ENCODE measurements at places on chromosomes 5 and 9.

GRCh38 chr9:9557804-9558334, 1054.9 kb downstream of the PTPRD start:
- no peak for DNase-seq

DNA sequence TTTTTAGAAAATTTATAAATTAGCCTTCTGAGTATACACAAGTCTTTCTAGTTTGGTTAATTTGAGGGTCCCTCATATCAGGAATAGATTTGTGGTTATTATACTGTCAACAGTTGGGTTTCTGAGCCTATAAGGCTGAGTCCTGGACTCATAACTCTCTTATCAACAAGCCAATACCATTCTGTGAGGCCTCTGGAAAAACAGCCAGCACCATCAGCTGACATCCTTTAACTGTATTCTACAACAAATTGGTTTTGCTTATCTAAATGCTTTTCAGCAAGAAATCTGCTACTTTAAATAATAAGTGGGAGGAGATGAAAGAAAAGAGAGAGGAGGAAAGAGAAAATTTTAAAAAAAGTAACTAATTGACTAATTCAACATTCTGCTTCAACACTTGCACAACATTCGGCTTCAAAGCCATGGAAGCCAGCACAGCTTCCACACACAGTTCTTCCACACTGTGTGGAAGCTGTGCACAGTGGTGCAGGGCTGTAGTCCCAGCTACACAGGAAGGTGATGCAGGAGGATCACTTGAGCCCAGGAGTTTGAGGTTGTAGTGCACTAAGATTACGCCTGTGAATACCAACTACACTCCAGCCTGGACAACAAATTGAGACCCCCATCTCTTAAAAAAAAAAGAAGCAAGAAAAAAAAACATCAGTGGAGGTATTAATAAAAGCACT, 84.5 kb downstream of the UBAP2 start:
- DNase-seq, result no peak

DNA sequence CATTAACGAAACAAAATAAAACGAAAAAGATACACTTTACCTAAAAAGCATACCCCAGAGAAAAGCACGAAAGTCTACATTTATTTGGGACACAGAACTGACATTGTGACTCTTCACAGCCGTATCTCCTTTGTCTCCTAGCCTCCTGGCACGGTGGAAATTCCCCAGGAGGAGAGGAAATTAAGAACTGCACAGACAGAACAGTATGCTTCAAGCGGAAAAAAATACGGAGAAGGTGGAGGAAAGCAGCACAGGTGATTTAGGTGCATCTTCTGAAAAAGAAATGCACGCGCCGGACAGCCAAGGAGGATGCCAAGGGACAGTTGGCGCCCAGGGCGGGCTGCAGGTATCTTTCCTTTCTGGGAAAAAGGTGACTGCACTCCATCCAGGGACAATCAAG, 32.0 kb downstream of the DDX31 start:
- no peak for DNase-seq

DNA sequence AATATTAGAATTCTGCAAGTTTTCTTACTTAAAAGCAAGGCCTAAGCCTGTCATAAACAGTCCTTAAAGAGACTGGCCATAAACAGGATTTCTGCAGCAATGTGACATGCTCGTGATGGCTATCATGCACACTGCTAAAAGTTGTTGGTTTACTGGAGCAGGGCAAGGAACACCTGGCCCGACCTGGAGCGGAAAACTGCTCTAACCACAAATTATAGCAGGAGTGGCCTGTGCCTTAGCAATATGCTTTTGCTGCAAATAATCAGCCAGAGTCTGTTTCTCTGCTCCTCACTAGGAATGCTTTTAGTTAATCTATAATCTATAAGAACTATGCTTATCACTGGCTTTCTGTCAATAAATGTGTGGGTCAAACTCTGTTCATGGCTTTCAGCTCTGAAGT, 322.9 kb upstream of the RPS23 start:
- no peak for DNase-seq

DNA sequence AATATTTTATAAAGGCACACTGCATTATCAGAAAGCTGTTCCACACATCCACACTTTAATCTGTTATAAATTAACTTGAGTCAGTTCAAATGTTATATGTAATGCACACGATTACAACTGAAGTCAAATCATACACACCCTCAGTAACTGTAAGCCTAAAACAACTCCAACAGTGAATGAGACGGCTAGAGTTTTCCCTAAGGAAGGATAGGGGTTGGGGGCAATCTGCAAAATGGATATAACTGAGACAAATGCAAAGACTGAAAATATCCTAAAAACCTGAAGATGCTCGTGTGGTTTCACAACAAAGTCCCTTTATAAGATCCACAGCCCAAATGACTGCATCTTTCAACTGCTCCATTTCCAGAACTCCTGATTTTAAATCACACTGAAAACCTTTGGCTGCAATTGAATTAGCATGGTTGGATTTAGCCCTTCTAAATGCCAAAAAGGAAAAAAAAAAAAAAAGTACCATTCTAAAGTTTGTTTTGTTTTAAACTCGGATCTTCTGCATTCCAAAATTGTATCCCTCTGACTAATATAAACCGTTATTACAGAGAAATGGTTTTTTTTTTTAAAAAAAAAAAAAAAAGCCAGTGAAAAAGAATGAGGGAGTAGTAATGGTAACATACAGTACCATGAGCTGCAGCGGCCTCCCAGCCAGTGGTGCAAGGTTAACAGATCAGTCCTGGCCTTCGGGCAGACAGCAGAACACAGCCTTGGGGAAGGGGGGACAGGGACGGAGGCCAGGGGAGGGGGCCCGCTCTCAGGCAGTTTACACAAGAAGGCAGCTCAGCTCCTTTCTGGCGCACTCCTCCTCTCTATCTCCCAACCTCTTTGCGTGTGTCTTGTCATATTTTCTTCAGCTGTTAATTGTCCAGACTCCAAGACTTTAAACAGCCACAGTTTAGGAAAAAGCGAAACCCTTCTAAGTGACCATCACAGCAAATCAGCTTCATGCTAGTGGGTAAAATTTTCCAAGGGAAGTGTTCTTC, 166.1 kb downstream of the BNC2 start:
- DNase-seq, result no peak

DNA sequence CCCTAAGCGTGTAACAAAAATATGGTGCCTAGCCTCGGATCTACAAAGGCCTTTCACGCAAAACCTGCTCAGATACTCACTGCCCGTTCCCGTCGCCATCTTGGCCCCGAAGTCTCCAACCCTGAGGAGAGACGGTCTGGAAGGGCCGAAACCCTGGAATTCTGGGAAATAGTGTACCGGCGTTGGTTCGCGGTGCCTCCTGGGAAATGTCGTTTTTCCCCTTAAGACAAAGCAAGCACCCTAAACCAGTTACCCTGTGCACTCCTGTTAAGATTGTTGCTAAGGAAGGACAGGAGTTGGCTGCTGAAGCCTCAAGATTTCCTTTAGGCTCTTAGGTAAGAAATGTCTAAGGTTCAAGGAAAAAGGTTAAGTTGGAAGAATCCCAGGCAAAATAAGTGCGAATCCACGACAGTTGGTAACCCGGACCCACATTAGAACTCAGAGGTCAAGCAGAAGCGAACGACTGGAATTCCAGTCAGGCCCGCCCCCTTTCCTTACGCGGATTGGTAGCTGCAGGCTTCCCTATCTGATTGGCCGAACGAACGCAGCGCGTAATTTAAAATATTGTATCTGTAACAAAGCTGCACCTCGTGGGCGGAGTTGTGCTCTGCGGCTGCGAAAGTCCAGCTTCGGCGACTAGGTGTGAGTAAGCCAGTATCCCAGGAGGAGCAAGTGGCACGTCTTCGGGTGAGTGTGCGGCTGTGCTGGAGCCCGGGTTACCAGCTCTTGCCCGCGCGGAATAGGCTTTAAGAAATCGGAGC, at the start of the genes BRD8 and KIF20A:
TSS of gene BRD8 (minus strand) at position 115 of the 761 bp plus-strand sequence. CDS start at position 99, 16 bp downstream.
TSS of gene KIF20A (plus strand) at position 597 of the 761 bp plus-strand sequence. CDS start 569 bp downstream, outside the sequence.
- peak; percentile 75 for DNase-seq

DNA sequence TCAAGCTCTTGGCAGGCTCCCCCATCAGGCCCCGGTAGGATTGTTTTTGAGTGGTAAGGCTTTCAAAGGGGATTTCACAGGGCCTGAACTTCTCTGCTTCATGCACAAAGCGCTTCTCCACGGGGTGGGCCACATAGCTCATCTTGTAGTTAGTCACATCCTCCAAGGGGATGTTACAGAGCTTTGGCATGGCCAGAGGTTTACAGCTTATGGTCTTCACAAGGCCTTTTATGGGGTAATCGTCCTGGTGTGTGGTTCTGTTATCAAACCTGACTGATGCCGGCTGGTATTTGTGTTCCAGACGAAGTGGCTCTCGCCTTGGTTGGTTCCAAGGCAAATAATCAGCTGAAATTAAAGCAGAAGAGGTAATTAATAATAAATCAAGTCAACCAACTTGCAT, 104.3 kb downstream of the SAXO1 start:
- DNase-seq, result no peak

GRCh38 chr9:69139596-69139995, 34.5 kb upstream of the TJP2 start:
- DNase-seq, result no peak

GRCh38 chr9:120393386-120394057, 186.4 kb downstream of the CDK5RAP2 start:
- DNase-seq, result no peak

- DNase-seq, result no peak
Measured at GRCh38 chr5:172744123-172745104, 26.6 kb downstream of the DUSP1 start.

DNA sequence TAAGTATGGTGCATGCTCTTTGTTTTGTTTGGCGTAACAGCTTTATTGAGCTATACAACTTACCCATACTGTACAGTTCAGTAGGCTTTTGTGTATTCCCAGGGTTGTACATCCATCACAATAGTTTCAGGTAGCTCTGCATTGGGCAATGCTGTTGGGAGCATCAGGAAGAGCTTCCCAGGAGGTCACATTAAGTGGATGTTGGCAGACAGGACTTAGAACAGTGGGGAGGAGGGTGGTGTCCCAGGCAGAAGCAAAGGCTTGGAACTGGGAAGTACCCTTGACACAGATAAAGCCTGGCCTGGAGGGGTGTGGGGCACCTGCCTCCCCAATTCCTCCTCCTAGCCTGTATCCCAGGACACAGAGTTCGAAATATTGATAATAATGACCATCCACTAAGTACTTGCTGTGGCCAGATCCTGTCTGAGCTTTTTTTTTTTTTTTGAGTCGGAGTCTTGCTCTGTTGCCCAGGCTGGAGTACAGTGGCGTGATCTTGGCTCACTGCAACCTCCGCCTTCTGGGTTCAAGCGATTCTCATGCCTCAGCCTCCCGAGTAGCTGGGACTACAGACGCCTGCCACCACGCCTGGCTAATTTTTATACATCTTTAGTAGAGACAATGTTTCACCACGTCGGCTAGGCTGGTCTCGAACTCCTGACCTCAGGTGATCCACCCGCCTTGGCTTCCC, 1.3 kb downstream of the BBLN start:
- DNase-seq, result no peak

DNA sequence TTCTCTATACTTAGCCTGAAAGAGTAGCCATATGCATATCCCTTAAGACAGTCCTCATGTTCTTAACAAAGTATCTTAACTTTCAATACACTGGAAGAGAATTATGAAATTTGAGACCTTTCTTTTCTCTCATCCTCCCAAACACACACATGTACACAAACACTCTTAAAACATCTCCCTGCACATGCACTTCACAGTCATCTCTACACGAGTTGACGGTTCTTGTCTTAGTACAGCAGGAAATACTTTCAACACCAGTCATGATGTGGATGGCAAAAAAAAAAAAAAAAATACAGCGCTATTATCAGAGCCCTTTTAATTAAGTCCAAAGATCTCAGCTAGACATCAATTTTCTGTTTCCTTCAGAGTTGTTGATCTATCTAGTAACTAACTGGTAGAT, 43.6 kb upstream of the PCSK1 start:
- no peak for DNase-seq

- no peak for DNase-seq
Measured at GRCh38 chr9:69549310-69550202, 122.6 kb downstream of the APBA1 start.

- DNase-seq, result no peak
Measured at GRCh38 chr5:169036079-169036805, 264.7 kb downstream of the SLIT3 start.

DNA sequence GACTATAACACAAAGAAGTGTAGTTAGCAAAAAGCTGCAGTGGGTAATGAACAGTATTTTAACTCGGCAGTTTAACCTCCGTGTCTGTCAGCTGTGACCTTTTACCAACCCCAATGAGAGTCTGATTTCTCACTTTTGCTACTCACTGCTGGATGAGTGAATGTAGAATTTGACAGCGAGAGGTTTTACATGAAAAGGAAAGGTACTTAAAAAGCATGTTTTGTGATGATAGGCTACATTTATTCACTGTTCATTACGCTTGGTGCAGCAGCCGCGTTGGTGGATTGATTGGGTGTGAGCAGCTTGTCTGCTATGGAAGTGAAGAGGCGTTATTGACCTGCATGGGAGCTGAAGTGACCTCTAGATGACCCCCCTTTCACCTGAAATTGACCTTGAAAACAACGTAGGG, 867.7 kb downstream of the NR2F1-AS1 start:
- no peak for DNase-seq

DNA sequence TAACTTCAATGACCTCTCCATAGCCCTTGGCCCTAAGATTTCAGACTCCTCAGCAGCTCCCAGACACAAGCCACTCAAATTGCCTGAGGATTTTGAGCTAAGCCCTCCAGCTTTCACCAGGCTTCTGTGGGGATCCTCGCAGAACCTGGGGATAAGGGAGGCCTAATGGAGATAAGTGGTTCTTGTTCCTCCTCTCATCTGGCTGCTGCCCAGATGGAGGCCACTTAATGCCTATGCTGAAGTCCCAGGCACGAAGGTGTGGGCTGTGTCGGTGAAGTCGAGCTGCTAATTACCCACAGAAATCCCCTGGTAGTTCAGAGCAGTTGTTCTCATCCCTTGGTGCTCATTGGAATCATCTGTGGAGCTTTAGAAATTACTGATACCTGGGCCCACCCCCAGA, 10.3 kb upstream of the FAT2 start:
- DNase-seq, result no peak

DNA sequence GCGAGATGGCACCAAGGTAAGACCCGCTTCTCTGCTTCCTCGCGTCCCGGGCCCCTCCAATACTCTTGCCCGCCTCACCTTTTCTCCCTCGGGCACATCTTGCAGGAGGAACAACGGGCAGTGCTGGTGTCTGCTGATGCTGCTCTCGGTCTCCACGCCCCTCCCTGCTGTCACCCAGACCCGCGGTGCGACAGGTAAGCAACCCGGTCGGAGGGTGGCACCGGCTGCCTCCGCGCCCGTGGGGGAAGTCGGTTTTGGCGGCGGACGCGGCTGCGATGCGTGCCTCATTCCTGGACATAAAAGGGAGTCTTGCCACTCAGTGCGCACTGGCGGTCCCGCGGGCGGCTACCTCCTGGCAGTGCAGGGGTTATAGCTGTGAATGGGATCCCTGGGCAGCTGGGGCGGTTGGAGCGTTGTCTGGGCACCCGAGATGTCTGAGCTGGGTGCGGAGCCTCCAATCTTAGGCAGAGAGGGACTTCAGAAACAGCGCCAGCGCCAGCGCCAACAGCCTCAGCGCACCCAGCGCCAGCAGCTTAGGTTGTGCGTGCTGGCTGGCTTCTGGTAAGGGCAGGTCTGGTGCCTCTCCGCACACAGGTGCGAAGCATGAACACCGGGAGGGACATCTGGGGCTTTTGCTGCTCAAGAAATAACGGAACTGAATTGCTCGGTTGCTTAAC, 488 bp downstream of the COL15A1 start:
- DNase-seq, result no peak

- no peak for DNase-seq
Measured at GRCh38 chr5:141941307-141941706, 16.7 kb downstream of the PCDH12 start.

Measured in activated T-helper 1 cell treated with Interleukin-2 at 50 U/mL for 16 hours (primary cell).